ENCODE measurements at places on chromosomes 16 and 17.
A peak's percentile ranks its signal among the peaks of the same experiment; 100 is the strongest.

GRCh38 chr17:4220655-4221054 lies 43.1 kb downstream of the ANKFY1 start:
- no peak for DNase-seq

DNA sequence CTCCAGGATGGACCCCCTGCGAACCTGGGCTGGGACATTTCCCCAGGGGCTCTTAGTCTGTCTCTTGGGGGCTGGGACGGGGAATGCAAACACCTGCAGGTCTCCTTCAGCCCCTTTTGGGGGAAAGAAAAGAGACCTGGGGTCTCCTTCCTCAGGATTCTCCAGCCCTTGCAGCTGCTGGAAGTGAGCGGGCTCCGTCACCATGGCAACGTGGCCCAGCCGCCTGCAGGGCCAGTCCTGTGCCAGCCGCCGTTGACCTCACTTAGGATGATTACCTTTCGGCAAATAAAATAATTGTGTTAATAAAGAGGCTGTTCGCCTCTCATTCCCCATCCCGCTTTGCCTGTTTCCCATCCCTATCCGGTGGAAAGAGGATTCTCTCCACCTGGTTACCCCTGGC lies 25.7 kb downstream of the MRM1 start:
- no peak for DNase-seq

- peak; percentile 35 for DNase-seq
Observed at GRCh38 chr16:1772362-1772907, at the start of gene EME2. TSS of gene EME2 (plus strand) at chr16:1772810. CDS start at chr16:1773228, 418 bp downstream.

DNA sequence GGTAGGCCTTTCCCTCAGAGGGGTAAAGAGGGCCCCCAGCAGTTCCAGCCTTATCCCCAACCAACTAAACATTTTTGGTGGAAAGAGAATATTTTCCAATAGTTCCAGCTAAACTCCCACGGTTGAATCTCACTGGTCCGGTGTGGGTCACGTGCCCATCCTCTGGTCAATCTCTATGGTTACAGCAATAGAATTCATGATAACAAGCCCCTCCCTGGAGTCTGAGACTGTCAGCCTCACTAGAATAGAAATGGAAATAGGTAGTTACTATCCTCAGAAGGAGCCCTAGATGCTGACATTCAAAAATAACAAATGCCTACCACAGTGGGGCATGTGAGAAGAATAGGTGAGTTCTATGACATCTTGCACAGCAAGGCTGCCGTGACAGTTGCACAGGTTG lies 37.5 kb upstream of the LITAF start:
- DNase-seq: no peak

- no peak for DNase-seq
Observed at GRCh38 chr16:1602285-1602684, 9.6 kb downstream of the IFT140 start.

GRCh38 chr17:56392321-56392720 lies 201.2 kb upstream of the NOG start:
- no peak for DNase-seq

DNA sequence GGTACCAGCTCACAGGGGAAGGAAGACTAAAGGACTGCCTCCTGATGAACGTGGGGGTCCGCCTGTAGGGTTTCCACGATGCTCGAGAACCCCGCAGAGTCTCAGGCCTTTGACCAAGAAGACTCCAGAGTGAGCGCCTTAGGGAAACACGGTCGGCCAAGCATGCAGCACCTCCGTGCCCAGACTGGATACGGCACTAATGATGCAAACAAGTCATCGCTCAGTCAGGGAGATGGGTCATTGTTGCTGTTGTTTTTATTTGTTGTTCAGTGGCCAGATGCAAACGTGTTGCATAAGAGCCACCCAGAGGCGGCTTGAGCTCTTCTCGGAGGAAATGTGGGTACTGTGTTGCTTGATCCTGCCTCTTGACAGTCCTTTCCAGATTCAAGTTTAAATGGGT lies 19.3 kb upstream of the RBFOX3 start:
- no peak for DNase-seq

DNA sequence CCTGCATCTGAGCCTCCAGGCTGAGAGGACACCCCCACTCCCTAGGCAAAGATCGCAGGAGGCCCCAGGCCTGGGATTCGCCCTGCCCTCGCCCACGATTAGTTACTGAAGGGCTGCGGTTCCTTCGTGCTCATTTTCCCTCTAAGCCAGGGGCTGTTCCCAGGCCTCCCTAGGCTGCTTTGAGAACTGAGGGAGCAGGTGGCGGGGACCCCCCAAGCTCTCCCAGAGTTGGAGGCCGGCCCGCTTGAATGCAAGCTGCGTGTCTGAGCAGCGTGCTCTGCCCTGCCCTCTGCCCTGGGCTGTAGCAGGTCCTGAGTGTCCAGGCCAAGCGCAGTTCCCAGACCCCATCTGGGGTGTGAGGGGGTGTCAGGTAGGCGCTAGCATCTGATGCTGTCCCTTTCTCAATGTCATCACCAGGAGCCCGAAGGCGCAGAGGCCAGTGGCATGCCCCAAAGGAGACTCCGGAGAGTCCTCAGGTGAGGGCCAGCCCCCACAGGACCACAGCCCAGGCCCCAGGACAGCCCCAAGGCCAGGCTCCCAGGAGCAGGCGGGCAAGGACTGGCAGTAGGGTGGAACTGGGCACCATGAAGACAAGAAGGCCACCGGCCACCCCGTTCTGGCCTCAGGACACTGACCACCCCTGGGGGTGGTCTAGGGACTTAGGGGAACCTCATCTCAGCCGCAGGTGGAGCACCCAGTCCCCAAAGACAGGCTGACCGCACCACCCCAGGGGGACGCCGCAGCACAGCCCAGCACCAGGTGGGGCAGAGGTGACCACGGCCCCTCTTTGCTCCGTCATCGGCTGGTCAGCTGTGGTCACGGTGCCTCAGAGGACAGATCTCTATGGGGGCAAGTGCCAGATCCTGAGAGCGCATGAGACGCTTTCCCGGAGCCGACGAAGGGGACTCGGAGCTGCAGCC lies 14.6 kb downstream of the ENDOV start:
- no peak for DNase-seq

- DNase-seq: peak; percentile 52
Observed at GRCh38 chr16:22948603-22949368, 134.8 kb downstream of the HS3ST2 start.

Data from hematopoietic multipotent progenitor cell treated with erythropoietin and hydrocortisone succinate and interleukin-3 and kit ligand, for 15 days (in vitro differentiated cells).